Stimulated activated CD8-positive, alpha-beta memory T cell treated with anti-CD3 and anti-CD28 coated beads, Interleukin-4, amount 100 ng/mL, for 24 hours (primary cell): ENCODE measurements at places on chromosomes 12 and 14.
A peak's percentile ranks its signal among the peaks of the same experiment; 100 is the strongest.

- no peak for DNase-seq
Observed at GRCh38 chr12:6968426-6968825, 2.0 kb downstream of the PHB2 start.

DNA sequence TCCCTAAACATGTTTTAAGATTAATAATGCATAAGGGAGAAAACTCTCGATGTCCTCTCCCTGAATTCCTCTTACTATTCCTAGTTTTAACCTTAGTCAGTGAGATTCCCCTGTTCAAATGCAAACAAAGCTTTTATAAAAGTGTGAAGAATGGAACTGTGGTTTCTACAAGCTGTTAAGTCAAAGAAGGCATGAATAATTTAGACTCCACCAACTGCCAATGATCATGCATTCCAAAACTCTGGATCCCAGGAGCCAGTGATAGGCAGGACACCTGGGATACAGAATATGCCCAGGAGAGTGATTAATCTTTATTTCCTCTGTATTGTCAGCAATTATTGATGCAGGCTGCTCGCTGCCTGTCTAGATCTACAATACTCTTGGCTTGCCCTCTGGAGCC is 190.3 kb upstream of the ATF7IP start:
- no peak for DNase-seq

- no peak for DNase-seq
Observed at GRCh38 chr12:531951-532585, 72.3 kb downstream of the B4GALNT3 start.

- no peak for DNase-seq
Observed at GRCh38 chr14:32932914-32933628, 5.6 kb upstream of the NPAS3 start.

GRCh38 chr14:63766611-63767010 is 38.7 kb upstream of the SGPP1 start:
- DNase-seq: no peak

GRCh38 chr12:117100251-117100650 is 1.0 kb upstream of the TESC start:
- no peak for DNase-seq

GRCh38 chr12:85405781-85406522 is 125.9 kb downstream of the ALX1 start:
- no peak for DNase-seq

GRCh38 chr14:93346926-93347721 is at the start of gene COX8C:
Gene COX8C, plus strand, starts transcription at chr14:93347182. Its CDS starts 87 bp downstream, at chr14:93347269.
- DNase-seq: no peak

DNA sequence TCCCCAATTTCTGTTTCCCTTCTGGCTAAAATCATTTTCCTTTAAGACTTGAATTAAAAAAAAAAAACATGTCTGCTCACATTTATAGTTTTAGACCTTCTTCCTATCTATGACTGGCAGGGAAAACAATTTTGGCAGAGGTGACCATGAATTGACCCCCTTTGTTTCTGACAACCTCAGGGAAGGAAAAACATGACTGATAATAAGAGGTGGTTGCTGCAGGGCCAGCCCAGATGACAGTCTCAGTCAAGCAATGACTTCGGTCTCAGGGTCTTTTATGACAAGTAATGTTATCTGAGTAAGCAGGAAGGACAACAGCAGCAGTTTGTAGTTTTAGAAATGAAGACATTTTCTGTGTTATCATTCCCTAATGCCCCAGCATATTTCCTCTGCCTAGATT is 430.9 kb downstream of the LRIG3 start:
- no peak for DNase-seq

GRCh38 chr12:110600254-110600653 is 13.7 kb upstream of the TCTN1 start:
- no peak for DNase-seq

- no peak for DNase-seq
Observed at GRCh38 chr12:60168441-60168840, 572.6 kb downstream of the SLC16A7 start.

GRCh38 chr14:88879022-88879421 is 54.6 kb downstream of the TTC8 start:
- no peak for DNase-seq

DNA sequence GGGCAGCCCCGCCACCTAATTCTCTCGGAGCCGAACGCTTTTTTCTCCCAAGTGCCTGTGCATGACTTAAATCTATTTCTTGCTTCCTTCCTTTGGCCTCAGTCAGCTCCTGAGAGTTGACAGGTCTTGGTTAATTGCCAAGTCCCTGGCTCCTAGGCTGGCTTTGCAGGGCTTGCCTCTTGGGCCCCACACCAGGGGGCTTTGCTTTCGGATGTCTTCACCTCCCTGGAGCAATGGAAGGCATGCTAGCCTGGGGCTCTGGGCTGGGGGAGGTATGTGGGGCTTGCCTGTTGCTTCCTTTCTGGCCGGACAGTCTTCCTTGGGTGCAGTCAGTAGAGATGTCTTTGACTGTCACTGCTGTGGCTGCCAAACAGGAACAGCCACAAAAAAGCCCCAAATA is 2.2 kb upstream of the KRT80 start:
- no peak for DNase-seq

DNA sequence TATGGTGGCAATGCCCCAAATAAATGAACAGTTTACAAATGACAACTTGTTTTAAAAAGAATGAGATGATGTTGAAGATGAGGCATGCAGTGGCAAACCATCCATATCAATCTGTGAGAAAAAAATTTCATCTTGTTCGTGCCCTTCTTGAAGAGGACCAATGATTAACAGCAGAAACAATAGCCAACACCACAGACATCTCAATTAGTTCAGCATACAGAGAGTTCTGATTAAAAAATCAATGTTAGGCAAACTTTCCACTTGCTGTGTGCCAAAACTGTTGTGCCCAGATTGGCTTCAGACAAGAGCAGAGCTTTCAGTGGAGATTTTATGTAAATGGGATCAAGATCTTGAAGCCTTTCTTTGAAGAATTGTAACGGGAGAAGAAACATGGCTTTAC is 329.9 kb downstream of the BMP4 start:
- DNase-seq: no peak

- no peak for DNase-seq
Observed at GRCh38 chr12:81221681-81222080, 143.8 kb downstream of the ACSS3 start.

DNA sequence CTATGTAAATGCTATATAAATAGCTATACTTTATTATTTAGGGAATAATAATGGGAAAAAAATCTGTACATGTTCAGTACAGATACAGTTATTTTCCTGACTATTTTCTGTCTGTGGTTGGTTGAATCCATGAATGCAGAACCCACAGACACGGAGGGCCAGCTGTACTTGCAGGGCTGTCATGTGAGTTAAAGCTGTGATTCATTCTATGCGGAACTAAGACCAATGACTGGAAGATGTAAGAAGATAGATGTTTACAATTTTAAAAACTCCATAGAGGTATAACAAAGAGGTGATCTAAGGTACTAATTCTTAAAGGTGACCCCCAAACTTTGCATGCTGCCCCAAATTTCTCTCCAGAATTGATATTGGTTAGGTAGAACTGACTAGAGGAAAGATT is 14.6 kb downstream of the PCNX4 start:
- no peak for DNase-seq

DNA sequence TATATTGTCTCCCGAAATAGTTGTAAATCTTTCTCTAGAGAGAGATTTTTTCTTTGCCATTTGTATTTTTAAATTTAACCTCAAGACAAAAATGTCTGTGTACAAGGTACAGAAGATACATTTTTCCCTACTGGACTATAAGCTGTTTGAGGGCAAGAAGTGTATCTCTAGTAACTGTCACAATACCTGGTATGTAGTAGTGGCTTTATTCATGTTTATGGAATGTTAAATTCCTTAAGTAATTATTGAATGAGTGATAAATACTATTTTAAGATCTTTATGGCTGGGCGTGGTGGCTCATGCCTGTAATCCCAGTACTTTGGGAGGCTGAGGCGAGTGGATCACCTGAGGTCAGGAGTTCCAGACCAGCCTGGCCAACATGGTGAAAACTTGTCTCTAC is 24.4 kb upstream of the CDK17 start:
- DNase-seq: no peak

DNA sequence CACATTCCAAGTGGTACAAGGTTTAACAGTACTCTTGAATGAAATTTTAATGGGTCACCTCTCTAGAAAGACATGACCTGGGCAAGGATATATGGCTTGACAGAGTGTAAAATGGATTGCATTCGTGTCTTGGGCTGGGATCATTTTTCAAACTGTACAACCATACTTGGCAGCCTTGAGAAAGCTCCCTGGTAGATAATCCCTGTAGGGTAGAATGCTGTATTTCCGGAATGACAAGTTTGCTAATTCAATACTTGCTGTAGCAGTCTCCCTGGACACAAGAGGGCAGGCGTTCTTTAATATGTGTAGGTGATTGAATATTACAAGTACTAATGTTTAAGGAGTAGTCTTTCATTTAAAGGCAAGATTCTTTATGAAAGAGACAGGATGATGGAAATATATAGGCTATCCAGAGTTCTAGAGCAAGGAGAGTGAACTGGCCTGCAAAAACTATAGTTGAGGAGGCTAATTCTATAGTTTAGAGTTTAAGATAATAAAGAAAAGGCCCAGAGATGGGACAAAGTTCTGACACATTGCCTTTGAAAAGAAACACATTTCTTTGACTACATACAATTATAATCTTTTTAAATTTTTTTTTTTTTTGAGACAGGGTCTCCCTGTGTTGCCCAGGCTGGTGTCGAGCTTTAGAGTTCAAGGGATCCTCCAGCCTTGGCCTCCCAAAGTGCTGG is 53.4 kb downstream of the PLBD1 start:
- DNase-seq: no peak

- DNase-seq: no peak
Observed at GRCh38 chr12:83016991-83017390, 330.3 kb downstream of the TMTC2 start.

- DNase-seq: no peak
Observed at GRCh38 chr14:47822326-47822725, 146.9 kb upstream of the MDGA2 start.

- DNase-seq: no peak
Observed at GRCh38 chr14:21231020-21231652, 38.1 kb downstream of the HNRNPC start.

- DNase-seq: no peak
Observed at GRCh38 chr12:29039013-29039412, 110.1 kb upstream of the FAR2 start.

DNA sequence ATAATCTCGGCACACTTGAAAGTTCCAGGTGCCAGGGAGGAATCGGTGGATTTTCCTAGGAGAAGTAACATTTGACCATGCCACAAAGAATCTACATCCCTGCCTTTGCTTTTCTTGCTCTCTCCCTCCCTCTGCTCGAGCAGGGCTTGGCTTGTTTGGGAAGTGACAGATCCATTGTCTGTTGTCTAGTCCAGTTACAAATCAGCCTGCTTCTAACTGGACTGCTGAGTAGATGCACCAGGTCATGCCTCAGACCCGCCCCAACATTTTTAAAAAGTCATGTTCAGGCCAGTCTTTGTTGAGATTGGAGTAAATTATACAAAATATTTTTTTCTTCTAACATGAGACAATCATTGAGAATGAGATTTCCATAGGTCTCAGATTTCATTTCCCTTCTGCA is 153.4 kb downstream of the GCH1 start:
- no peak for DNase-seq

- no peak for DNase-seq
Observed at GRCh38 chr12:71771069-71771468, 16.4 kb downstream of the RAB21 start.

- DNase-seq: no peak
Observed at GRCh38 chr14:101132051-101132571, 228.6 kb upstream of the RTL1 start.

GRCh38 chr12:116766746-116767145 is 28.6 kb downstream of the RNFT2 start:
- DNase-seq: no peak

DNA sequence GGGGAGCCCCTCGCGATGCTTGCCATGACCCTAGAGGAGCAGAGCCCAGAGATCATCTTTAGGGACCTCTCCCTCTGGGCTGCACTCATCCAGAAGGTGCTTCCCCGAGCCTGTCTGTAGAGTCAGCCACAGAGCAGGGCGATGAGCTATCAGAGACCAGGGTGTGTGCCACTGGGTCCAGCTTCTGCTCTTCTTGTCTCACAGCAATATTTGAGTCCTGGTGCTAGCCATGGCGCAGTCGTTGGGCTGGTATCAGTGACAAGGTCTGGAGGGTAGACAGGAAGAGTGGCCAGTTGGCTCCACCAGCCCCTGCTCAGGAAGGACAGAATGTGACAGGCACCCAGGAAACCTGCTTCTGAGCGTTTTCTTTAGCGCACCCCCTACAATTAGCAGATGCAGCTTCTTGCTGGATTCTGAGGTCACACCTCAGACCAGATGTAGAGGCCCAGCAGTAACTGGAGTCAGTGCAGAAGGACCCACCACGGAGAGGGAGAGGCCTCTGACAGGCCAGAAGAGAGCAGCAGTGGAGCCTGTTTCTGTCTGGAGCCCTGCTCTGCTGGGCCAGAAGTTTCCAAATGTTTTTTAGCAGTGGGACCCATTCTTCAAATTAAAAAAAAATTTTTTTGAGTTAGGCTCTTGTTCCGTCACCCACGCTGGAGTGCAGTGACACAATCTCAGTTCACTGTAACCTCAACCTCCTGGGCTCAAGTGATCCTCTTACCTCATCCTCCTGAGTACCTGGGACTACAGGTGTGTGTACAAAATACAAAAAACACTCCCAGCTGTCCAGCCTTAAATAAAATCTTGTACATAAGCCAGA is 23.7 kb downstream of the ANKRD9 start:
- no peak for DNase-seq

GRCh38 chr14:104319491-104320241 is 181.3 kb downstream of the KIF26A start:
- DNase-seq: no peak

DNA sequence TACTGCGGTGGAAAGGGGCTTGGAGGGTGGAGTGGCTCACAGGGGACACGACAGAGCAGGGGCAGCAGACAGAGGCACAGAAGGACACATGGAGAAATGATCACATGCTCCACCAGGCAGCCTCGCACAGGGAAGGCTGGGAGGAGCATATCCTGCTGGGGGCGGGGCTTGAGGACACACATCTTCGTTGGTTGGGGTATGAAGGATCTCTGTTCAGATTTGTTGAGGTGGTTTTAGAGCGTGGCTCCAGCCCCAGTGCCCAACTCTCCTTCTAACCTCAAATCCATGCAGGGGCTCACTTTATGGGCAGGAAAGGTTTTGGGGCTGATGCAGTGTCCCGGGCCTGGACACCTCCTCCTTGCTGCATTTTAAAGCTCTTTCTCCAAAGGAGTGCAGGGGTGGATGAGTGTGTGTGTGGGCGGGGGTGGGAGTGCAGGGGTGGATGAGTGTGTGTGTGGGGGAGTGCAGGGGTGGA is 733 bp upstream of the P3H3 start:
- DNase-seq: peak; percentile 23

GRCh38 chr12:32158525-32158924 is 51.9 kb downstream of the BICD1 start:
- no peak for DNase-seq

GRCh38 chr12:1925684-1926006 is 7.2 kb upstream of the CACNA2D4 start:
- DNase-seq: no peak

DNA sequence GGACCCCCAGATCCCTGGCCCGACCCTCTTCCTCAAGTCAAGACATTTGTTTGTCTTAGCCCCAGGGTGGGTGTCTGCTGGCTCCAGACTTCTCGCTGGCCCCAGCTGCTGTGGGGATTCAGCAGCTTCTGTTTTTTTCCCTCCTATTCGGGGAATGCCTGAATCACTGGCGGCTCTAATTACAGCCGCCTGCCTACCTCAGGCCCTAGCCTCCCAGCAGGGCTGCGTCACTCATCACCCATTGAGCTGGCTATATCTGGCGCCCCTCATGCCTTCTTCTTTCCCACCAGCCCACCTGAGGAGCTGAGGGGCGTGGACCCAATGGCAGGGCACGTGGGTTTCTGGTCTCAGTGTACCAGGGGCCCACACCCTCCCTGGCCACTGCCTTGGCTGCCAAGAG is 10.1 kb downstream of the KRT80 start:
- DNase-seq: no peak
